ENCODE measurements at places on chromosomes 12 and 14.
A peak's percentile ranks its signal among the peaks of the same experiment; 100 is the strongest.

DNA sequence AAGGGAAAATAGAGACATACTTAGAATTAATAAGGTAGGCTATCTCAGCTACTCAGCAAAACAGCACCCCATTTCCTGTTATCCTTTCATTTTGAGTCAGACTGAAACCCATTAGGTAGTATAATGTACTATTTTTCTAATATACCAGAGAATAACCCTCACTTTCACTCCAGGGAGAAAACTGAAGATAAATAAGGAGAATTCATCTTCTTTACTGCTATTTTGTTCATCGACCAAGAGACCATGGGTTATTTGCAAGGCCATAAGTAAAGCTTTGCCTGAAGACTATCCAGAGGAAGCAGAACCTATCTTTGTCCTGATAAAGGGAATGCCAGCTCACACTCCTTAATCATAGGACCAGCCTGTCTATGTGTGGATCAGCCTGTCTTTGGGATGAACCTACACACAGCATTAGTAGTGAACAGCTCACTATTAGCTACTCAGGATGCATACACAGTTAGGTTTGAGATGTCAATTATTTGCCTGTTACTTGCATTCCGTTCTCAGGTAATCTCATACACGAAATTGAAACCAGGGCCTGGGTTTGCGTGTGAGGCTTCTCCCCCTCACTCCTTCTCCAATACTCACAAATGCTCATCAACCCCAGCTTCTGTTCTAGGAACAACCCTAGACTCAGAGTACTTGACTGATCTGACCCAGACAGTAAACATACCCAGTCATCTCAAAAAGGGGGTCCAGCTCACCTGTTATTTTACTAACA, 124.4 kb downstream of the DAD1 start:
- DNase-seq = no peak

DNA sequence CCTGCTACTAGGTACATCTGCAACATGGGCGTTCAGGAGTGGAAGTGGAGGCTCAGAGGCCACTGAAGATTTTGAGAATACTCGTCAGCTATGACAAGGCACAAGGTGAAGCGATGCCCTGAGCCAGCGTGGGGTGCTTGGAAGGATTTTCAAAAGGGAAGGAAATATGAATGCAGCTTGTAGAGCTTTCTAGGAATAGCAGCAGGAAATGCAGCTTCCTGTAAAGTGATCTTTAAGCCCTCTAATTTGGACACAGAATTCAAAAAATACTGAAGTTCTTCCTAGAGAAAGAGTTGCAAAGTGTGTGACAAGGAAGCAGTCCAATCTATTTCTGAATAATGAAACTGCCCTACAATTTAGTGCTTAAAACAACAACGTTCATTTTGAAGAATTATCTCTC, 13.2 kb upstream of the C1S start:
- no peak for DNase-seq

DNA sequence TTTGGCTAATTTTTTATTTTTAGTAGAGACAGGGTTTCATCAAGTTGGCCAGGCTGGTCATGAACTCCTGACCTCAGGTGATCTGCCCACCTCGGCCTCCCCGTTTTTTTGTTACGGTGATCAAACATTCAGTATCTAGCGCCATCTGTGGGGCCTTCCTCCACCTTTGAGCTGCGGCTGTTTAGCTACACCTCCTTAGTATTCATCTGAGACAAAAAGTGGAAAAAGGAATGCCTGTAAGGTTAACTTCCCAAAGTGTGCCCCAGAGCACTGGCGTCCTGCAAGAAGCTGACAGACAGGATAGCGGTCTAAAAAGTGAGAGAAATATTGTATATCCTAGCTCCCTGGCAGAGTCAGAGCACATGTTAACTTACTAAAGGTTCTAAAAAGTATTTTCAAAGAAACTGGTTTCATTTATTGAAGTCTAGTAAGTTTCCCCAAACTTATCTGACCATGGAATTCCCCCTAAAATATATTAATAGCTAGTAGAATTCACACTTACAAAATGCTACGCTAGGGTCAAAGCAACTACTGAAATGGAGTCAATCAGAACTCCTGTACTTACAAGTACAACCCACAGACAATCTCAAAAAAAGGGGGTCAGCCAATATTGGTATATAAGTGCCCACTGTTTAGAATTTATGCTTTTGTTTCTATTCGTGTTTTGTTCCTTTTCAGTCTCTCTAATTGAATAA, 59.1 kb downstream of the DUSP16 start:
- DNase-seq = no peak

- DNase-seq = peak; percentile 92
Observed at GRCh38 chr12:119692997-119693396, 25.1 kb downstream of the PRKAB1 start.

DNA sequence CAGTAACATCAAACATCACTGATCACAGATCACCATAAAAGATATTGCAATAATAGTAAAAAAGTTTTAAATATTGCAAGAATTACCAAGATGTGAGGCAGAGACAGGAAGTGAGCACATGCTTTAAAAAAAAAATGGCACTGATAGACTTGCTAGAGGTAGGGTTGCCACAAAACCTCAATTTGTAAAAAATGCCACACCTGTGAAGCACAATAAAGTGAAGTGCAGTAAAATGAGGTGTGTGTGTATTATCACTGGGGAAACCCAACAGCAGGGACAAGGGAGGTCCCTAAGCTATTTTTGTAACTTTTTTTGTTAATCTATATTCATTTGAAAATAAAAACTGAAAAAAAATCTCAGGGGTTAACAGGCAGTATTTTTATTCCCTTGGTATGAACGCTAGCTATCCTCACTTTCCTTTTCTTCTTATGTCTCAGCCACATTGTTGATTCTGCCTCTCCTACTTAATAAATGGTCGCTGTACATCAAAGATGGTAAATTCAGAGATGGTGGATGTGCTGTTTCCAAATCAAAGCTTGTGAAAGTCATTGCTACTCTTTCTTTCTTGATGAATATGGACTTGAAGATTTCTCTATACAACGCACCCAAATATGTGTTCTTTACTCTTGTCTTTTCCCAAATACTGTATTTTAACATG, 14.0 kb upstream of the KLRD1 start:
- DNase-seq = no peak

DNA sequence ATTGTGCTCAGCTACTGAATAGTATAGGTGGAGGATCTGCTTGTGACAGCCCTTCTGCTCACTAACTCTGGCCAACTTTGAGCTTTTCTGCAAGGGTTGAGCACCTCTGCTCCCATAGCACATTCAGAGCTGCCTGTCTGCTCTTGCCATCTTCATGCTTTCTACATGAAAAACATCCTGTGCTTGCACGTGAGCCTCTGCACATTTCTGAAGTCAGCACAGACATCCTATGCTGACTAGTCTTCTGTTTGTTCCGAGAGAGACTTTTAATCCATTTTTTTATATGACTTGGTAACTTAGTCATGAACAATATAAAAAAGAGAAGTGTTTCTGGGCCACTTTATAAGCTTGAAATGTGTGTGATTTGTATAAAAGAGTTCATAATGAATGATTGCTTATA, 969.3 kb downstream of the TMTC2 start:
- DNase-seq = no peak

GRCh38 chr12:70638639-70639360, 1.6 kb upstream of the PTPRB start:
- no peak for DNase-seq

DNA sequence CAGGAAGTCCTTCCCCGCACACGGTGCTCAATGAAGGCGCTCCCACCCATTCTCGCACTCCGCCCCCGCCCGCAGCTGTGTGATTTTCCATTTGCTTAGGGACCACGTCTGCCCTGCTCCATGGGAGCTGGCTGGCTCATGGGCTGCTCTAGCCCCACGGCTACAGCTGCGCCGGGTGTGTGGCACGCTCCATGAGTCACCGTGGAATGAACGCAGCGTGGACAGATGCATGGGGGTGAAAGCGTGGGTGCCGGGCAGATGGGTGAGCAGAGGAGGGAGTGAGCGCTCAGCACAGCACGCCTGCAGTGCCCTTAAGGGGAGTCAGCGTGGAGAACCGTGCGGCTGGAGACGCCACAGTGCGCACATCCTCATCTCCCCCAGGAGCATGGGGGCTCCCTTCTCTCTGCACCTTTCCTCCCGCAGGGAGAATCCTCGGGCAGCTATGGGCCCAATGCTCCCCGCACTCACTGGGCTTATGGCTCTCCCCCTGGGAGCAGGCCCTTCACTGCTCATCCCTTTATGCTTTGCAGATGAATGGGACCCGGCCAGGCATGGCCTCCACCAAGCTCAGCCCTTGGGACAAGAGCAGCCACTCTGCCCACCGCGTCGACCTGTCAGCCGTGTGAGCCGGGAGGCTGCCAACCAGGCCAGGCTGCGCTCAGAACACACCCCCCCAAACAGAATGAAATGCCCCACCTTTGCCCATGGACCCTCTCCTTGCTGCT, 185.1 kb downstream of the ADGRD1 start:
- no peak for DNase-seq

- no peak for DNase-seq
Observed at GRCh38 chr12:18965203-18965602, 164.3 kb upstream of the PLEKHA5 start.

- DNase-seq = no peak
Observed at GRCh38 chr14:87540339-87540738, 452.6 kb downstream of the GALC start.

GRCh38 chr12:10153271-10154144, 18.4 kb downstream of the OLR1 start:
- DNase-seq = peak; percentile 75

- no peak for DNase-seq
Observed at GRCh38 chr12:120175062-120175461, 19.5 kb downstream of the GCN1 start.

DNA sequence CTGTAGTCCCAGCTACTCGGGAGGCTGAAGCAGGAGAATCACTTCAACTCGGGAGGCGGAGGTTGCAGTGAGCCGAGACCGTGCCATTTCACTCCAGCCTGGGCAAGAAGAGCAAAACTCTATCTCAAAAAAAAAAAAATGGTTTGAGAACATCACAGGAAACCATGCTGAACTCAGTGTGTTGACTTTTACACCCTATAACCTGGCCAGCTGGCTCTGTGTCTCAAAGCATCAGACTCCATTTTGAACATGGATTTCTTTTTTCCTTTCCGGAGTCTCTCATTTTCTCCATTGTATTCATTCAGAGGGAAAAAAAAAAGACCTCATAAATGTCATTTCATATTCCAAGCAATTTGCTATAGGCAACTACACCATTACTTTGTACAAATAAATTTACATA, 63.2 kb upstream of the FOXN3 start:
- no peak for DNase-seq

DNA sequence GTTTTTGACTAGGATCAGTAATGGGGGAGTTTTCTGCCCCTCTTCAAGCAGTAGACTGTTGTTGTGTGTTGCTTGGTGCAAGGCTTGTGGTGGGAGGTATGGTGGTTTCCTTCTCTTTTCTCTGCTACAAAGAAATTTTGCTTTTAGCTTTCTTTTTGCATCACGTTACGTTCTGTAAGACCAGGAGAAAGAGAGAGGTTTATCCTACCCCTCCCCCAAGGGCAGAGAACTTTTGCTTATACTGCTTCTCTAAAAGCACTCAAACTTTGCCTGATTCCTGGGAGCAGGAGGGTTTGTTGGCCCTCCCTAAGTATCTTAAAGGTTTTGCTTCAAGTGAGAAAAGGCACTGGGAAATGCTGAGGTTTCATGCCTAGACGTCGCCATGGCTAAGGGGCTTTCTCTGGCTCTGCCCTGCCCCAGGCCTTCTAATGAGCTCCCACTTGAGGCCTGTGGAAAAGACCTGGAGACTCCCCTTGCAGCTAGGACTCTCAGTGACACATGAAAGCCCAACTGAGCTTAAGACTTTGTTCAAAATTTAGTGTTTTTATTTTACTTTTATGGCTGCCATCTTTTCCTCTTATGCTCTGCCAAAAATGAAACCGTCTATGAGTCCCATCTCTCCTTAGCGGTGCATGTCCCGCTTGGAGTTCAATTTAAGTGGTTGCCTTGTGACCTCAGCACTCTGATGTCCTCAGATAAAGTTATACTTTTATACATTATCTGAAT, 49.2 kb downstream of the EIF2S3B start:
- no peak for DNase-seq

DNA sequence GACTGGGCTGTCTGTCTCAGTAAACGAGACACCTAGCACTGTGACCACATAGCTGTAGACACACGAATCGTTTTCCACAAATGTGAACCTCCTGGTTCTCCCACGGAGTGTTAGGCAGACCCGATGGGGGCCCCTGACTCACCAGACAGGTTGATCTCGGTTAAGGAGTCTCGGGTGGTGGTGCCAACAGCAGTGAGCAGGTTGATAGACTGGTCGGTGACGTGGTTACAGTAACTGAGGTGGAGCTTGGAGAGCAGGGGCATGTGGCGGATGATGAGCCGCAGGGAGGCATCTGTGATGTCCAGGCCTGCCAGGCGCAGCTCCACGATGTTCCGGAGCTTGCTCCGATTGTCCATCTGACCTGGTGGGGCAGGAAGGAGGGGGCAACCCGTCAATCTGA, 39.8 kb downstream of the RNF34 start:
- no peak for DNase-seq

DNA sequence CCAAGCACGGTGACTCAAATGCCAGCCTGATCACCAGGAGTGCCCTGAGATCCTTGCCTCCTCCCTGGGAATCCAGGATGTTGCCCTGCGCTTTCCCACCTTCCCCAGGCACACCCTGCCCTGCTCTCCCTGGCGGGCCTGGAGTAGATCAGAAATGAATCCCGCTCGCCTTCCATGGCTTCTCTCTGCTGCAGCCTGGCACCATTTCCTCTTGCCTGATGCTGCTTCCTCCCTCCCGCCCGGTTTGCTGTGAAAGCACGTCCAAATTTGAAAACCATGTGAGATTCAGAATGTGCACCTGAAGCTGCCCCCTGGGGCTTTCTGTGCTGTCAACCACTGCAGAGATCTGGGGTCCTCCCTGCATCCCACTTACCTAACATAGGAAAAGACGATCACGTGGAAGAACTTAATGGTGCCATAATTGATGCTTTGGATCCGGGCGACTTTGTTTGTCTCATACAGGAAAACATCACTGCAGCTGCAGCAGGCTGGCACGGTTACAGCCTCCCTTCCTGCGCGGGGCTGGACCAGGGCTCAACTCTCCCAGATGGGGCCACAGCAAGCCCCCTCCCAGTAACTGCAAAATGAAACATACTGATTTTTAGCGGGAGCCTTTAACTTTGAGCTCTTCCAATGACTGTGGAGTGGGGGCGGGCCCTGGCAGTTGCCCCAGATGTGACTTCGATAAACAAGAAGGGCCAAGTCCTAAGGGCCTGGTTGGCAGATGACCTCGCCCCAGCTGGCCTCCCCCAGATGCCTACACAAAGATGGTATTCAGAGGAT, 24.9 kb upstream of the C12orf76 start:
- DNase-seq = peak; percentile 12

- DNase-seq = no peak
Observed at GRCh38 chr12:113006641-113007040, 28.3 kb downstream of the OAS2 start.

DNA sequence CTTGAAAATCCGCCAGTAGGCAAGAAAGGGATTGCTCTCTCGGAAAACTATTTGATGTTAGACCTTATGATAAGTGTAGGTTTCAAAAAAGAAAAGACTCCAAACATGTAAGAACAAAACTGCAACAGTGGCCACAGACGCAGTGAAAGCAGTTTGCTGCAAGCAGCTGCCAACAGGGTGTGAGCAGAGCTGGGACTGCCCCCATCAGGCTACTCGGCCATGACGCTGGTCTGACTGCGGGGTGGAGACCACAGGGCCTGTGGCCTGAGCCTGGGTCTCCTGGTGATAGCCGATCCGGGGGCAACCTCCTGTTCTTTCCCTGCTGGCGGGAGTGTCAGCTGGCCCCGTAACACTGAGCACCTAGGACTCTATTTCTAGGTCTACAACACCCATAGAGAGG, 63.2 kb downstream of the AMN start:
- no peak for DNase-seq
